NCI-H1092 (cell line): ENCODE measurements at places on chromosomes 7 and 10.

DNA sequence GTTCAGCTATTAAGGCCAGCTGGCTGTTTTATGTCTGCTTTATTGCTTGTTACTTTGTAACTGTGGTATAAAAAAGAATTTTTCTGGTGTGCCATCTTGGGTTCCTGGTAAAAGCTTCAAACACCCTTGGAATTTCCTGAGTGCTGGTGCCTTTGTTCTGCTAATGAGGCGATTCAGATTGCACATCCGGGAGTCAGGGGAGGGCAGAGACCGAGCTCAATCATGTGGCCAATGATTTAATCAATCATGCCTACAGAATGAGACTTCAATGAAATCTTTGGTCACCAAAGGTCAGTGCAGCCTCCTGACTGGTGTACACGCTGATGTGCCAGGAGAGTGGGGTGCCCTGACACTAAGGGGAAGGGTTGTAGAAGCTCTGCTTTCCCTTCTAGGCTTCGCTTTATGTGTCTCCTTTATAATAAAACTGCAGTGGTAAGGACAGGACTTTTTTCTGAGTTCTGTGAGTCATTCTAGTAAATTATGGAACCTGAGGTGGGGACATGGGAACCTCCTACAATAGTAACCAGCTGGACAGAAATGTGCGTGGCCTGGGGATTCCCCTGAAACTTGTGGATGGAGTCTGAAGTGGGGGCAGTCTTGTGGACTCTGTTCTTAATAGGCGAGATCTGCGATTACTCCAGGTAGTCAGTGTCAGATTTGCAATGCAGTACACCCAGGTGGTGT, 69.4 kb upstream of the OGDHL start:
- DNase-seq = no peak

GRCh38 chr10:44651834-44652233, 259.3 kb upstream of the TMEM72 start:
- no peak for DNase-seq

GRCh38 chr10:67119651-67120050, 193.8 kb downstream of the LRRTM3 start:
- DNase-seq = no peak

DNA sequence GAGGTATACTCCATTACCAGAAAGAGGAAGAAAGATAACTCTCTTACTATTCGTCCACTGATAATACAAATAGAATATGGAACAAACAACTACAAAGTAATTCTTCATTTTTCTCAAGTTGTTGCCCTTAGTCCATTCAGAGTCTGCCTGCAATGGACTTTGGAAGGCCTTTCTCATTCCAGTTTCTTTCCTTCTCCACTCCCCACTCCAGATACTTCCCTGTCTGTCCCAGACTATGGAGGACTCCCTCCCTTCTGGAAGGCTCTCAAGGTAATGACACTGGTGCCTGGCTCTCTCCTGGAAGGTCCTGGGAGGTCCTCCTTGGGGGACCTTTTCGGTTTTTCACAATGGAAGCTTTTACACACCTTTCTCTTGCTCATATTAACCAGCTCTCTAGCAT, 167.8 kb downstream of the SDHAF3 start:
- DNase-seq = no peak

DNA sequence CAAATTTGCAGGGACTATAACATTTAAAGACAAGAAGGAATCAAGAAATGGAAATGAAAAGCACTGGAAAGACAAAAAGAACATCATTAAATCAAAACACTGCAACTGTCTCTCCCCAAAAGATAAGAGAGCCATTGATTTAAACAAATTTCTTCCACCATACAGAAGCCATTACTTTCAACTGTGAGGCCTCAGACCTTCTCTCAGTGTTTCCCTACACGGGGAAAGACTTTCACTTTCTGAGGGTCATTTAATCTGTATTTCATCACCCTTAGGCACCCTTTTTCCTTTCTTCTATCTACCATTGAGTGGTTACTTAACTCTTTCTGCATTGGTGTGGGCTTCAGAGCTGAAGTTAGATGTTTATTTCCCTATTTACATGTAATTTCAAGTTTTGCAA, 47.5 kb downstream of the CCDC172 start:
- DNase-seq = no peak

DNA sequence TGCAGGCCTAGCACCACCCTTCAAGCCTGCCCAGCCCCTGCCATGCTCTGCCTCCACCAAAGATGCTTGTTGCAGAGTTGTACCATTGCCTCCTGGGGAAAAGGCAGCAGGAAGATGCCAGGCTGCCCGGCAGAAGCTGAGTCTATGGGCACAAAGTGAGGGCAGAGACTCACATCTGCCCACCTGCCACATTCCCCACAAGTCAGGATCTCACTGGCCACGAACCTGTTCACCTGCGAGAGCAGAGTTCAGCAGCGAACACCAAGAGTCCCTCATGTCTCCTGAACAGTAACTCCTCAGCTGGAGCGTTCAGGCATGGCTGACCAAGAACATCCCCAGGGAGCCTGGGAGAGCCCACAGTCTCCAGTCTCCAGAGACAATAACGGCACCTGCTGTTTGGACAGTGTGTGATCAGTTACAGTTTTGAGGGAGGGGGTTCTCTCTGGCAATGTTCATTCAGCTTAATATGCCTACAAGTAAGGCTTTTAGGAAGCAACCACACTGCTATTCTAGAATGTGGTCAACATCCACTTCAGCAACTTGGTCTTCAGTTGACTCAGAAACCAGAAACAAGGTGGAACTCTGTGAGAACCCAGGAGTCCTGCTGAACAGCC, 78.5 kb downstream of the GRID1 start:
- DNase-seq = peak; percentile 30

DNA sequence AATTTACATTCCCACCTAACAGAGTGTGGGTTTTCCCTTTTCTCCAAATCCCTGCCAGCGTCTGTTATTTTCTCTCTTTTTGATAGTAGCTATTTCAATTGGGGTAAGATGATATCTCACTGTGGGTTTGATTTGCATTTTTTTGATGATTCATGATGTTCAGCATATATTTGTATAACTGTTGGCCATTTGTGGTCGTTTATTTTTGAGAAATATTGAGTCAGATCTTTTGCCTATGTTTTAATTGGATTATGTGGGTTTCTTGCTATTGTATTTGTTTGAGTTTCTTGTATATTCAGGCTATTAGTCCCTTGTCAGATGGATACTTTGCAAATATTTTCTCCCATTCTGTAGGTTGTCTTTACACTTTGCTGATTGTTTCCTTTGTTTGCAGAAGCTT, 193.8 kb downstream of the ABCA13 start:
- DNase-seq = no peak

DNA sequence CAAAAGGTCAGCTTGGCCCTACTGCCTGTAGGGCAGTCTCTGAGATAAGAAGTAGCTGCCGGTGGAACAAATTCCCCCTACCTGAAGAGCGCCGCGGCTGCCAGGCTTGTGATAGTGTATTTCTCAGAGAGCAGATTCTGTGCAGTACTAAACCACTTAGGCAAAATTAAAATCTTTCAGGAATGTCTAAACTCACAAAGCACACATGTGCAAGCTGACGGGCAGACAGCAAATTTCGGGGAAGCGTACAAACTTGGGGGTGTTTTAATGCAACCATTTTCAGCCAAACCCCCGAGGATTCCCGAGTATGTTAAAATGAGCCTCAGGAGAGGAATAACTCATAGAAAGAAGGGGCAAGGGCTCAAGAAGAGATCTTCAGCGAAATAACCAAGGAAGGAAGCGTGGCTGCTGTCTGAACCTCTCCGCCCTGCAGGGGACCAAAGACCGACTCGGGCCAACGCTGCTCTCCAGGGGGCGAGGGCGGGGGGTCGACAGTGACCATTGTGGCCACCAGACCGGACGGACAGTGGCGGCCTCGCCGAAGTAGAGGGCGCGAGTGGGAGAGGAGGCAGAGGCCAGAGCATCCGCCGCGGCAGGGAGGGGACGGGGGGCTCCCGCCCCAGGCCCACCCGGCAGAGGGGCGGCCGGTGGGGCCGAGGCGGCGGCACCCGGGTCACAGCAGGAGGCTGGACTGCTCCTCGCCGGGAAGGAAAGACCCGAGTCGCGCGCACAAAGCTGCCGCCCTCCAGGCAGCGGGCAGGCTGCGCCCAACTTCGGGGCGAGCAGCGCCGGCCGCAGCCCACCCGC, 819 bp downstream of the HYCC1 start:
- peak; percentile 20 for DNase-seq

DNA sequence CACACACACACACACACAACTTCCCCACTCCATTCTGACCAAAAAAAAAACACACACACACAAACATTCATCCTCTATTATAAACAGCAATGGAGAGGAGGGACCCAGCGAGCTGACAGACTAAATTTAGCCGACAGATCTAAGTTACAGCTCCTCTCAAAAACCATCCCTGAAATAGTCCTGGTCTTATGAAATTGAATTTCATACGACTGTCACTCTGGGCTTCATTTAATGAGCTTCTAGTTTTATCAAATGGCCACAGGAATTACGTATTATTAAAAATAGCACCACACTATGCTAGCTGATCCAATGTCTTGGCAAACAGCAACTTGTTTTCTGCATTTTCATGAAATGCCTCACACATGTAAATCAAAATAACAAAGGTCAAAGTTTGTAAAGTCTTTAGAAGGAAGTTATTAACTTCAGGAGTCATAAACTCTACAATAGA, 131.3 kb upstream of the ASAH2 start:
- DNase-seq = no peak

- no peak for DNase-seq
Measured at GRCh38 chr10:49360271-49361177, 35.4 kb downstream of the DRGX start.

DNA sequence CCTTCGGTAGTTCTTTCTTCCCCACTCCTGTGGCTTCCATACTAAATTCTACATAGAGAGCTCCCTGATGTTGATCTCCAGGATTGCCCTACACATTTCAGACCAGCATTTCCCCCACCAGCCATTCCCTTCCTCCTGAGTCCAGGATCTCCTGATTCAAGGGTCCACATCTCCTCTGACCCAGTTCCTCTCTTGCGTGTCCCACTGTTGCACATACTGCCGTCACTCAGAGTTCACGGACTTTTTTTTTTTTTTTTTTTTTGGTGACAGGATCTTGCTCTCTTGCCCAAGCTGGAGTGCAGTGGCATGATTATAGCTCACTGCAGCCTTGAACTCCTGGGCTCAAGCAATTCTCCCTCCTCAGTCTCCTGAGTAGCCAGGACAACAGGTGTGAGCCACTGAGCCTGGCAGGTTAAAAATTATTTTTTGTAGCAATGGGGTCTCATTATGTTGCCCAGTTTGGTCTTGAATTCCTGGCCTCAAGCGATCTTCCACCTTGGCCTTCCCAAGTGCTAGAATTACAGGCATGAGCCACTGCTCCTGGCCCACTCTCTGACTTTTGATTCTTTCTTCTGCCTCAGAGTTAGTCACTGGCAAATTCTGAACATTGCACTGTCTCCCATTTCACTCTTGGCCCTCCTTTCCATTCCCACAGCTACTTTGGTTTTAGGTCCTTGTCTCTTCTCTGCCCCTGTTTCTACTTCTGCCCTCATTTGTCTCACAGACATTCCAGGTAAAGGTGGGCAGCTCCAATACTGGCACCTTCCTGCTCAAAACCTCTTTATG, 29.6 kb upstream of the ZRANB1 start:
- no peak for DNase-seq

GRCh38 chr7:111529507-111530355, 32.6 kb downstream of the IMMP2L start:
- DNase-seq = no peak

DNA sequence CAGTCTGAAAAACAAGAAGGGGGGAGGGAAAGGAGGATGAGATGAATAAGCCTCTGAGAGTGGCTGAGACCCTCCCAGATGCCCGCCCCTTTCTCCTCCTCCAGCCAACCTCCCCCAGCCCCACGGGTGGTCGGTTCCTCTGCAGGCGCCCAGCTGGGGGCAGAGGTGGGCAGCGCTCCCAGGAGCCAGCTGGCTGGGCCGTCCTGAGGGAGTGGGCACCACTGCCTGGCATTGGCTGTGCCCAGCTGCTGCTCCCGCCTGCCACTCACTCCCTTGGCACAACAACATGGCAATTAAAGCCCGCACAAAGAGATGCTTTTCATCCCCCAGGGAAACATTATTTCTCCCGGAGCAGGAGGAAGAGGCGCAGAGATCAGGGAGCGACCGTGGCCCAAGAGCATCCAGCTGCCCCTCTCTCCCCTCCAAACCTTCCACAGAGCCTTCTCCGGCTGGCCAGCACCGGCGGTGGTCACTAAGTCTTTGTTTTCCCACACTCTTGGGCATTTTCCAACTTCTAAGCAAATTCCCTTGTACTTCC, 107.2 kb downstream of the SPDYE5 start:
- DNase-seq = peak; percentile 97

GRCh38 chr7:44853391-44853790, 5.5 kb upstream of the H2AZ2 start:
- no peak for DNase-seq

GRCh38 chr10:13788320-13788600, 201.5 kb downstream of the PRPF18 start:
- no peak for DNase-seq

- DNase-seq = no peak
Measured at GRCh38 chr10:5913736-5914135, 23.7 kb downstream of the FBH1 start.
